ENCODE measurements at places on chromosomes 12 and 14. TPM values are rescaled to one million over a fixed set of nuclear protein-coding genes. Genes with fewer than 3 reads are reported as not detected.

Gene P2RX2
- total RNA-seq, result not detected

DNA sequence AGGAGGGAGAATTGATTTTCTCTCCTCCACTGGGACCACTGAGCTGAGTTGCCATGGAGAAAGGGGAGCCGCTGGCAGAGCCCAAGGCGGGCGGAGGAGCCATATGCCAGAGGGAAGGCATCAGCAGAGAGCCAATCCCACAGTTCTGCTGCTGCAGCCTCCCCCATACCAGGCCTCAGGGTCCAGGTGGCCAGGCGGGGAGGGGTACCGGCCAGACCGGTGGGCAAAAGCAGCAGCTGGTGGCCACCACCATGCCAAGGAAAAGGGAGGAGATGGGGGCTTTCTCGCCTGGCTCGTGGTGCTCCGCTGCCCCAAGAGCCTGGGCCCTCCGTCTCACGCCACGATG, 72.8 kb downstream of the PITPNM2 start:
- H3K27me3 ChIP-seq, result no peaks in the 10 kb centered on the region
- H3K27ac ChIP-seq, result no peak overlapping the region
- no peak overlapping the region for H3K4me3 ChIP-seq
- DNase-seq, result no peak
- H3K4me1 ChIP-seq, result peaks cover 49% of the 10 kb centered on the region

GRCh38 chr14:102752239-102752847, 24.9 kb upstream of the TRAF3 start:
- no peak overlapping the region for H3K27ac ChIP-seq
- H3K4me1 ChIP-seq, result no peaks in the 10 kb centered on the region
- no peak overlapping the region for H3K4me3 ChIP-seq
- H3K27me3 ChIP-seq, result no peaks in the 10 kb centered on the region
- DNase-seq, result no peak

Gene TMEM30B
- total RNA-seq, result 1.3 TPM

DNA sequence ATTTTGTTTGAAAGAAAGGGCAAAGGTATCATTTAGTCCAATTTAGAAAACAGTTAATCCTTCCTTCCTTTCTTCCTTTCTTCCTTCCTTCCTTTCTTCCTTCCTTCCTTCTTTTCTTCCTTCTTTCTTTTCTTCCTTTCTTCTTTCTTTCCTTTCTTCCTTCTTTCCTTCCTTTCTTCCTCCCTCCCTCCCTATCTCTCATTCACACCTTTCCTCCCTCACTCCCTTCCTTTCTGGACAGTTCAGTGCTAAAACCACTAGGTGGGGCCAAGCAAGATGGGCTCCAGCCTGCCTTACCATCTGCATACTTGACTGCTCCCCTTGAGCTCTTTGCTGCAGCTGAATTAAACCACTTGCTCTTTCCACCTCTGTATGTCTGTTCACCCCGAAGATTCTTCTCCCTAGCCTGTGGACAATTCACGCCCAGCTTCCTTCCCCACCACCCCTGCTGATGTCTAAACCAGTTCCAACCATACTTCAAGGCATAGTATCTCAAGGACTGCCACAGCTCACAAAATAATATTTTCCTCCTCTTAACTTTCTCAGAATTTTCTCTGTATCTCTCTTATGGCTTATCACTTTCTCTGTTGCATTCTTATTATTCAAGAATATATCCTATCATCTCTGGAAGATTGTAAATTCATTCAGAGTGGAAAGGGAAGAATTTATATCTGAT, 78.0 kb downstream of the DBX2 start:
- no peak overlapping the region for H3K27ac ChIP-seq
- no peaks in the 10 kb centered on the region for H3K4me1 ChIP-seq
- H3K36me3 ChIP-seq, result no peaks in the 10 kb centered on the region
- no peak for DNase-seq

GRCh38 chr14:73467377-73467776, 9.0 kb upstream of the NUMB start:
- H3K27me3 ChIP-seq, result no peaks in the 10 kb centered on the region
- no peak for DNase-seq
- H3K4me1 ChIP-seq, result peaks cover 4% of the 10 kb centered on the region

GRCh38 chr12:54430471-54431069, 11.5 kb upstream of the ITGA5 start:
- peaks cover 52% of the 10 kb centered on the region for H3K4me1 ChIP-seq
- H3K27ac ChIP-seq, result no peak overlapping the region
- H3K36me3 ChIP-seq, result no peaks in the 10 kb centered on the region

Gene HOTAIR
- not detected for total RNA-seq

Gene OR4K13
- total RNA-seq, result not detected

DNA sequence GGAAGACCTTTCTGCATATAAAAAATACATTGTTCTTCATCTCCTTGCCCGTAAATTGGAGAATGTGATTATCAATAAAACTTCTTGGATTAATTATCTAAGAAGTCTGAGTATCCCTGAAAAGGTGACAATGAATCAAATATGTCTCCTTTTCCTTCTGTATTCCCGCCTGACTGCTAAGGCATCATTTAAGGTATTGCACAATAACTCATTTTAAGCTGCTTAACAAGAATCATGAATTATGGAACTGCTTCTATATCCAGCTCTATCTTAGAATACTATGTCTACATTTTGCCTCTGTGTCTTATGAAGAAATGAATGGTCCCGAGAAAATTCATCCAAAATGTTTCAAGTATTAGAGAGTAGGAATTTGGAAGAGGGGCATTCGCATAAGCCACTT, 294.4 kb downstream of the SOX5 start:
- H3K4me3 ChIP-seq, result no peak overlapping the region
- no peak for DNase-seq
- H3K4me1 ChIP-seq, result no peaks in the 10 kb centered on the region
- H3K36me3 ChIP-seq, result no peaks in the 10 kb centered on the region

- H3K4me3 ChIP-seq, result no peak overlapping the region
- no peaks in the 10 kb centered on the region for H3K36me3 ChIP-seq
- H3K27me3 ChIP-seq, result peaks cover 24% of the 10 kb centered on the region
- no peak for DNase-seq
These were observed 712 bp upstream of the FZD10 start for GRCh38 chr12:130161261-130162243.

DNA sequence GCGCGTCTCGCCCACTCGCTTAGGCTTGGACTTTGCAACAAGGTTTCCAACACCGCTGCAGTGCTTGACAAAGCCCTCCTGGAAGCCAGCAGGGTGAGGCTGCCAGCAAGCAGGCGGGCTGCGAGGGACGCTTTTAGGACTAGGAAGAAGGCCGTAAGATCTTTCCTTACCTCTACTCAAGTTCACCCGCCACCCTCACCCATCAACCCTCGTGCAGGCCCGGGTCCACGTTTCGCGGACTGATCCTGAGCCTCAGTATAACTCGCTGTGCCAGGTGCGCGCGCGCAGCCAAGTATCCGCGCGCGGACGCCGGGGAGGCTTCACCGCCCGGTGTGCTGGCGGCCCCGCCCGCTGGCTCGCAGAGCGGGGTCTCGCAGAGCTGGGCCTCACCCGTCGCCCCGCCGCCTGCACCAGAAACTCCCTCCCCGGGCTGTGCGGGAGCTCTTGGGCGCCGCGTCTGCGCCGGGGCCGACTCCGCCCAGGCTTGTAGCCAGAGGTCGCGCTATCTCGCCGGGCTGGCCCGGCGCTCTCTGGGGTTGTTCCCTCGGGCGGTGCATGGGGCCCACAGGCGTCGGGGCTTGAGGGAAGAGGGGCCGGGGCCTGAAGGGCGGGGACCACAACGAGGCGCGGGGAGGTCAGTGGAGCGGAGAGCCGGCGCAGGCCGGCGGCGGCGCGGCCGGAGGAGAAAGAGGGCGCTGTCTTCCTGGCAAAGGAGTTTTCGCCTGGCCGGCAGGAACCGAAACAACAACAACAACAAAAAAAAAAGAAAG, 7.6 kb upstream of the SIX1 start:
- H3K27ac ChIP-seq, result no peak overlapping the region
- H3K36me3 ChIP-seq, result no peaks in the 10 kb centered on the region
- peaks cover 37% of the 10 kb centered on the region for H3K4me1 ChIP-seq
- no peak for DNase-seq
- peak overlapping the region; percentile 39 for H3K4me3 ChIP-seq

DNA sequence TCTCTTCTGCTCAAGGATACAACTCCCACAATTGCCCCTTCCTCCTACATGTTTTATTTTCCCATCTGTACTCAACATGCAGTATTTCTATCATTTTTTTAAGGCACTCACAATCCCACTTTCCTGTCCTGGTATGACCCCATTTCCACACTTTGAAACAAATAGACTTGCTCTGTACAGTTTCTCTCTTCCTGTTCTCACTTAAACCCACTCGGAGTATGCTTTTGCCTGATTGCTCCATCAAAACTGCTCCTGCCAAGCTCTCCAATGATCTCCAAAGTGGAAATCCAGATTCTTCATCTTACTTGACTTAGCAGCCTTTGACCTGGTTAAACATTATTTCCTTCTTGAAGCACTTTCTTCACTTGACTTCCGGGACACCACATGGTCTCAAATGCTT, 384.5 kb downstream of the SEC23A start:
- H3K36me3 ChIP-seq, result no peaks in the 10 kb centered on the region
- no peak overlapping the region for H3K27ac ChIP-seq
- H3K4me3 ChIP-seq, result no peak overlapping the region
- no peaks in the 10 kb centered on the region for H3K4me1 ChIP-seq
- H3K27me3 ChIP-seq, result no peaks in the 10 kb centered on the region

Gene EVL
- total RNA-seq, result 1,108 TPM

GRCh38 chr14:32372154-32372553, 43.1 kb downstream of the AKAP6 start:
- H3K36me3 ChIP-seq, result no peaks in the 10 kb centered on the region
- DNase-seq, result no peak
- no peak overlapping the region for H3K4me3 ChIP-seq
- no peak overlapping the region for H3K27ac ChIP-seq
- H3K4me1 ChIP-seq, result no peaks in the 10 kb centered on the region

DNA sequence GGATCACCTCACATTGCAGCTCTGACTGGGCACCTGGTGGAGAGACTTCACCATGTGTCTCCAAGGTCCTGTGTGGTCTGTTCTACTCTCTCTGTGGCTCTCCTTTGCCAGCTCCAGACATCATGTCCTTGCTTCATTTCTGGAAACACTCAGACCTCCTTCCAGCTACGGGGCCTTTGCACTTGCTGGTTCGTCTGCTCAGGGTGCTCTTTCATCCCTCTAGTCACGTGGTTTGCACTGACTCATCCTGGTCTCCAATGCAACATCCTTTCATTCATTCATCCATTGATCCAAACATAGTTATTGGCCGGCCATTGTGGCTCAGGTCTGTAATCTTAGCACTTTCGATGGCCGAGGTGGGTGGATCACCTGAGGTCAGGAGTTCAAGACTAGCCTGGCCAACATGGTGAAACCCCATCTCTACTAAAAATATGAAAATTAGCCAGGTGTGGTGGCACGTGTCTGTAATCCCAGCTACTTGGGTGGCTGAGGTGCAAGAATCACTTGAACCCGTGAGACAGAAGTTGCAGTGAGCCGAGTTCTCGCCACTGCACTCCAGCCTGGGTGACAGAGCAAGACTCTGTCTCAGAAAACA, 23.9 kb upstream of the CCDC63 start:
- H3K27ac ChIP-seq, result no peak overlapping the region
- DNase-seq, result no peak
- no peak overlapping the region for H3K4me3 ChIP-seq
- H3K4me1 ChIP-seq, result peaks cover 6% of the 10 kb centered on the region

DNA sequence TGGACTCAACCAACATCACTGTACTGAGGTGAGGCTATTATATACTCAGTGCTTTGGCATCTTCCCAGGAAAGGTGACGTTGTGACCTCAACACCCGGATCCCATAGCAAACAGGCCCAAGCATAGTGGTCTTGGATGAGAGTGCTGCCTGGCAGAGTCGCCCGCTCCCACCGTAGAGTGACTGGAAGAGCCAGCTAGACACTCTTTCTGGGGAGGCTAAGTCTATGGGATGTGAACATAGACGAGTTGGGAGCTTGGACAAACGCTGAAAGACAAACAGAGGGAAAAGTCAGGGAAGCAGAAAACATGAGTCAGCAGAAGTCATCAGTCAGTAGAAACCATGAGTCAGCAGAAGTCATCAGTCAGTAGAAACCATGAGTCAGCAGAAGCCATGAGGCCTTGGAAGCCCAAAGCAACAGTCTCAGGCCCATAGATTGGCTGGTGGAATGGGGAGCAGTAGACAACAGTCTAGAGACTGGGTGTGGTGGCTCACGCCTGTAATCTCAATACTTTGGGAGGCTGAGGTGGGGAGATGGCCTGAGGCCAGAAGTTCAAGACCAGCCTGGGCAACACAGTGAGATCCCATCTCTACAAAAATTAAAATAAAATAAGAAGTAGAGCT, 66.4 kb upstream of the MAP1LC3B2 start:
- no peak overlapping the region for H3K27ac ChIP-seq
- no peaks in the 10 kb centered on the region for H3K36me3 ChIP-seq
- H3K4me3 ChIP-seq, result no peak overlapping the region
- no peaks in the 10 kb centered on the region for H3K4me1 ChIP-seq
- no peaks in the 10 kb centered on the region for H3K27me3 ChIP-seq

Gene KRAS
- total RNA-seq, result 39.6 TPM

Gene CNTN1
- not detected for total RNA-seq

DNA sequence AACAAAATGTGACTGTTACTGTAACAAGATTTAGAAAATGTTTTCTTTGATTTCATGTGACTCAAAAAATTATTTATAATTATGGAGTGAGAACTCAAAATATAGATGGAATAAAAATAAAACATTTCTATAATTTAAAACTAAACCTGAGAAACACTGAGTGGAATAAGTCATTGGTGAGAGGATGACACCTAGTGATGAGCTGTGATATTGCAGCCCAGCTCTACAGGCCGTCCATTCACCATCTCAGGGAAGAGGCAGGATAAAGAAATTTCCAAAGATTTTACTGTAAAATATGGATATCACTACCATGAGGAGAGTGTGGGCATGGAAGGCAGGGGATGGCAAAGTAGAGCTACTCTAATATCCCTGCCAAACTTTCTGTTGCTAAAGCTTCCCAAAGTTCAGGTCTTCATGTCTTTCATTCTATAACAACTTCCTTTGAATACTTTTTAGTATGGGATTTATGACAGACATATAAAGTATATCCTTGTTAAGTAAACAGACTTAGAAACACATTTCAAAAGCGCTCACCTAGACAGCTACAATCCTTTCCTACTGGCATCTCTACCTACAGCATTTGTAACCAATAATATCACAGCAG, 308.0 kb downstream of the ITPR2 start:
- no peaks in the 10 kb centered on the region for H3K27me3 ChIP-seq
- no peak overlapping the region for H3K27ac ChIP-seq
- H3K4me3 ChIP-seq, result no peak overlapping the region
- H3K36me3 ChIP-seq, result peaks cover 2% of the 10 kb centered on the region
- H3K4me1 ChIP-seq, result peaks cover 4% of the 10 kb centered on the region
- no peak for DNase-seq

DNA sequence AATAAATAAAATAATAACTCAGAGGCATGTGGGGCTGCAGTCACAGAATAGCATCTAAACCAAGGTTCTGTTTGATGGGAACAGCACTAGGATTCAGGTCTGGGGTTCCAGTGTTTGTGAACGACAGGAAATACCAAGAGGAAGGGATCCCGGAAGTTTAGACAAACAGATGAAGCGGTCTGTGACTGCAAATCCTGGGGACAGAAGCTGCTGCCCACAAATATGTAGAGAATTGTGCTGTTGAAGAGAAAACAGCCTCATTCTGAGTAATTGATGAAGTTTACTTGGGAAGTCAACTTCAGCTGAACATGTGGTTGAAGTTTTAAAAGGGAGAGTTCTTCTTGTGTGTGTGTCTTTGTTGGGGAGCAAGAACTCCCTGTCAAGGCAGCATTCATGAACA, 98.4 kb upstream of the TBX5 start:
- H3K27ac ChIP-seq, result no peak overlapping the region
- no peak for DNase-seq
- H3K36me3 ChIP-seq, result no peaks in the 10 kb centered on the region
- no peaks in the 10 kb centered on the region for H3K4me1 ChIP-seq
- no peaks in the 10 kb centered on the region for H3K27me3 ChIP-seq

Gene ZNF891
- 1.9 TPM for total RNA-seq
